ENCODE measurements at places on chromosomes 7 and 10.

GRCh38 chr10:5442065-5442989, 30.0 kb downstream of the NET1 start:
- DNase-seq = no peak

- no peak for DNase-seq
Measured at GRCh38 chr7:146875237-146875785, 758.7 kb downstream of the CNTNAP2 start.

DNA sequence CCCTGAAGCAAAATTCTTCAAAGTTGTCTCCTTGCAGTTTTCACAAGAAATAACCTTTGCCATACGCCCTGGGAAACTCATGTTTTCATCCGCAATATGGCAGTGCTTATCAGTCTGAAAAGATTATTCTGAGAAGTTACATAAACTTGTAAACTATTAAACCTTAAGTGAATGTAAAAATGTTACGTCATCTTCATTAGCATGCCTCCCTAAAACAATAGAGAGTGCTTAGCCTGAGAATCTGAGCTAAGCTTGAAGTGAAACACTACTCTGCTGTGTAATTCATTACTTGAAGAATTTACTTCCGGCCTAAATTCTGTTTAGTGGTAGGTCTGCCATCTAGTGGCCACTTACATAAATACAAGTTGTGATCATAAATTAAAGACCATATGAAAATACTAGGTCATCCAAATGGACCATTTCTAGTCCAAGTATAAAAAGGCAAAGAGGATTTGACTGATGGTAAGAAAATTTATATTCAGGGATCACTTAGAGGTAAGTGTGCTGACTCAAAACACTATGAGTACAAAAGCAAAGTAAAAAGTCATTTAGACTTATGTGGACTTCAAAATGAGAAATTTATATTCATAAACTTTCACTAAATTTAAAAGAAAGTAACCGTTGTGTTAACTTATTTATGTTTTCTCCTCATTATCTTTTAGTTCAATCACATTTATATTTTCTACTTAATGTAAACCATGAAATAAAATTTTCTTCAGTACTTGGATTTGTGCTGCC, 745.1 kb upstream of the LRRTM3 start:
- no peak for DNase-seq

DNA sequence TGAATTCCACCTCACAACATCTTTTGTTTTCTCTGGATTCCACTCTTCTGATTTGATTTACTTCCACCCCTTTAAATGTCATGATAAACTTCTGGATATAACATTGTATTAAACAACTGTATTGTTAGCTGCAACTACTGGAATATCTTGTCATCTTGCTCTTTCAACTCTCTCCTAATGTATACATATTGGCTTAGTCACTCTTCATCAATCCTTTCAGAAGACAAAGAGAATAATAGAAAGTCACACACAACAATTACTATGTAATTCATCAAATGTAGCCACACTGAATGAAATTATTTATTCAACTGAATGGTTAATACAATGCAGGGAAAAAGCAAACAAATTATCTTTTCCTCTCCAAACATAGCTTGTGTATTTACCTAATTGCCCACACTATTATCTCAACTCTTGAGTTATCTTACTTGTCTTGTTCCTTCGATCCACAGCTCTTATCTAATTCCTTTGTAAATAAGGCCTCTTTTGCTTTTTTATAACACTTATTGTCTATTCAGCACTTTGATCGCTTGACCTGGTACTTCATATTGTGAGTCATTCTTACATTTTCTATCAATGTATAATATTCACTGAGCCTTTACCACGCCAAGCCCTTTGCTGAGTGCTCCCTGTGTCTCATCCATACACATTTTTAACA, 16.7 kb downstream of the SEMA3A start:
- no peak for DNase-seq

DNA sequence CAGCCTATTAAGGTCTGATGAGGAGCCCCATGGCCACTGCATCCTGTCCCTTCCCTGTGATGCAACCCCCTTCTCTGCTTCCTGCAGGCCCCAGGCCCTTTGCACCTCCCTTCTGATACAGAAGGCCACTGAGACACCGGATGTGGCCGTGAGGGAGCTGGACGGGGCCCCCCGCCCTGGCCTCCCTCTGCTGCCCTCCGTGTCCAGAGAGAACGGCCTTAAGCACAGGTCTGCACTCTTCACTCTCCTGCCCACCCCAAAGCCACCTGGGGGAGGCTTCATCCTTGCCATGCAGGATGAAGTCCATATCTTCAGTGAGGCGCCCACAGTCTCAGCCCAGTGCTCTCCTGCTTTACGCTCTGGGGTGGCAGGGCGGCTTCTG, 86.9 kb upstream of the GNA12 start:
- DNase-seq = peak; percentile 47

DNA sequence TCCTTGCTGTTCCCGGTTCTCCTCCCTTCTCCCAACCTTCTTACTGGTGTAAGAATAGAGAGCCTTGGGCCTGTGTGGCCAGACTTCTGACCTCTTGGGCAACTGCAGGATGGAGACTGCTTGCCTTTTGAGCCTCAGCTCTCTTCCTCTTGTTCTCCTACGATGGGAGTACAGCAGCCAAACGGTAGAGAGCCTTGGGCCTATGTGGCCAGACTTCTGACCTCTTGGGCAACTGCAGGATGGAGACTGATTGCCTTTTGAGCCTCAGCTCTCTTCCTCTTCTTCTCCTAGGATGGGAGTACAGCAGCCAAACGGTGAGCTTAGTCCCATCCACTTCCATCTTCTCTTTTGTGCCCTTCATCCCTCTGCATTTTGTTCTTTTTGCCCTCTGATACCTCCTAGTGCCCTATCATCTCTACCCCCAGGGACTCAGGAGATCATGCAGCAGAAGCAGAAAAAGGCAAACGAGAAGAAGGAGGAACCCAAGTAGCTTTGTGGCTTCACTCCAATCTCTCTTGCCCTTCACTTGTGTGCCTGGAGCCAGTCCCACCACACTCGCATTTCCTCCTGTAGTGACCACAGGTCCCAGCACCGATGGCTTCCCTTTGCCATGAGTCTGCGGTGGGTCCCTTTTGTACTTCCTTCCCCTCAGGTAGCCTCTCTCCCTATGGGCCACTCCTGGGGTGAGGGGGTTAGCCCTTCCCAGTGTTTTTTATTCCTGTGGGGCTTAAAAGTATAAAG, 15.3 kb downstream of the SLC25A13 start:
- no peak for DNase-seq

- peak; percentile 76 for DNase-seq
Measured at GRCh38 chr7:100516135-100516812, 22.7 kb upstream of the AGFG2 start.

DNA sequence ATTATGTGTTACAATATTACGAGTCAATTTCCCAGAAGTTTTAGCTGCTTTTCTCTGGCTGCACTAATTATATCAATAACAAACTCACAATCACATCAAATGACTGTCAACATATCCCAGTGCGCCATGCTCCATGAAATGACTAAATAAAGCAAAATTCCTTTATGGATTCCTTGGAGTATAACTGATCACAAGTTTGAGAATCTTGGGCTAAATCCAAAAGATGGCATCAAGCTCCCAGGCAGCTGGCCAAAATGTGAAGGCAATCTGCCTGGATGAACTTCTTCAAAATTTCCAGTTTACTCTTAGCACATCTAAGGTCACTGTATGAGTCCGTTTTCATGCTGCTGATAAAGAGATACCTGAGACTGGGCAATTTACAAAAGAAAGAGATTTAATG, 210.8 kb downstream of the CCSER2 start:
- DNase-seq = no peak

DNA sequence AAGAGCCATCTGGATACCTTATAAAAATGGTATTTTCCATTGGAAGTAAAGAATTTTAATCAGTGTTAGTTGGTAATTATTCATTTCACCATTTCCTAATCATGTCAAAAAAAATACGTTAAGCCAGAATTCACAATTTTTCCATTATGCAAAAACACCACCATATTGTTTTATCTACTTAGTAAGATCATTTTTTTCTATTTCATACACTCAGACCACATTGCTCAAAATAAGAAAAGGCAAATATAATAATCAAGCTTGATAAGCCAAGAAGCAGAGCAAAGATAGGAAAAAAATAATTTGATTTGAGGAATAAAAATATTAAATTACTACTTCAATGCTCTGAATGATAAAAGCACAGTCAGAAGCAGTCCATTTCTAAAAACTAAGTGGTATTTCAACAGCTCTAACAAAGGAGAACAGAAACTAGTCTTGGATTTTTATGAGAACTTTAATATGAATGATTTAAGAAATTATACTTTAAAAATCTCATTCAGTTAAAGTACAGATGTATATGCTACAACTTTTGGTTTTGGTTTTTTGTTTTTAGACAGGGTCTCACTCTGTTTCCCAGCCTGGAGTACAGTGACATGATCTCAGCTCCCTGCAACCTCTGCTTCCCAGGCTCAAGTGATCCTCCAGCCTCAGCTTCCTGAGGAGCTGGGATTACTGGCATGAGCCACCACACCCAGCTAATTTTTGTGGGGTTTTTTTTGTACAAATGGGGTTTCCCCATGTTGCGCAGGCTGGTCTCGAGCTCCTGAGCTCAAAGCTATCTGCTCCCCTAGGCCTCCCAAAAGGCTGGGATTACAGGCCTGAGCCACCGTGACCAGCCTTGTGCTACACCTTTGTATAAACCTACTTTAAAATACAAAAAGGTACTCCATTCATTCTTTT, 46.6 kb downstream of the LRRN3 start:
- DNase-seq = peak; percentile 68

- DNase-seq = no peak
Measured at GRCh38 chr10:7802606-7803005, 14.6 kb downstream of the ATP5F1C start.

GRCh38 chr7:54846273-54846672, 87.3 kb upstream of the SEC61G start:
- DNase-seq = no peak

DNA sequence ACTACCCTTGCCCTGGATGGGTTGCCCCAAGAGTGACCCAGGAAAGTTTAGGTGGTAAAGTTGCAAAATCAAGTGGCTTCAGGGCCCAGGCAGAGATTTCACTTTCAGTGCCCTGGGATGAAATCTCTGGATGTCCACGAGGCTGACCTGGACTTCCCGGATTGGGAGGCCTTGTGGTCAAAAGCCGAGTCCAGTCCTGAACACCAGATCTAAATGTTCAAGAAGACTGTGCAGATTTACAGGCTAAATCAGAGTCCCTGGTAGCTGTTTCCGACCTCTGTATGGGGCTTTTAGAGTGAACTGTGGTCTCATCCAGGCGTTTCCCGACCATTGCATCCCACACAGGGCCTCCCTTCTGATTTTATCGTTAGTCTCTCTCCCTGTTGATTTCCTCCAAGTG, 95.3 kb downstream of the WDR11 start:
- DNase-seq = no peak

Measured in activated effector memory CD4-positive, alpha-beta T cell treated with anti-CD3 and anti-CD28 coated beads, Interleukin-2, amount 50 U/mL, for 16 hours (primary cell).